Dermis blood vessel endothelial cell (primary cell): ENCODE measurements at places on chromosomes 4 and X.

- DNase-seq: no peak
Observed at GRCh38 chrX:77786365-77786680, 307 bp upstream of the ATRX start.

DNA sequence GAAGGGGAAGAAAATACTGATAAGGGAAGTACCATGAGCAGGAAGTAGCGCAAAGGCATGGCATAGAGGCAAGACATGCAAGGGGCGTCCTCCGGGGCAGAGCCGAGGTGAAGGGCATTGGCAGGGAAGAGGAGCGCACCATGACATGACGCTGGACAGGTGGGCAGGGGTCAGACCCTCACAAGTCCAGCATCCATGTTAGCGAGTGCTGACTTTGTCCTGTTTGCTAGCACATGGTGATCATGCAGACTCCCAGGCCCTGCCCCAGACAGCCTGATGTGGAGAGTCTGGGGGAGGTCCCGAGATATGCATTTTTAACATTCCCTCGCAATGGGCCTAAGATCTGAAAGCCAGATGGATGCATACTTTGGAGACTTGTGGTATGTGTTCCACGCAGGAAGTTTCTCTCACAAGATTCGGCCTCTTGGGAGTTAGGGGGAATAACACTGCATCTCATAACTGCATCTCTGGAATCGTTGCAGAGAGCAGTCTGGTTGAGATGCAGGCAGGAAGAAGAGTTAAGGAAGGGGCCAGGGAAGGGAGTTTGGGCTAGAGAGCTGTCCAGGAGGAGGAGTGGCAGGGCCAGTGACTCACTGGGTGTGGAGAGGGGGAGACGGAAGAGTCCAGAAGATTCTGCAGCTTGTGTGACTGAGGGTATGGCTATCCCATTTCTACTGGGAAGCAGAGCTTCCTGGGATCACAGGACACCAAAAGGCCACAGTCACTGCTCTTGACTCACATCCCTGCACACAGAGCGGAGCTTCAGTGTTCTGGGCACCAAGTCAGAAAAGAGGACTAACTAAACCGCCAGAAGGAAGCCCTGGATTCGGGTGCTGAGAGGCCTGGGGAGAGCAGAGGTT, 59.7 kb downstream of the FAM184B start:
- no peak for DNase-seq

GRCh38 chr4:174423257-174423944, 98.9 kb downstream of the HPGD start:
- DNase-seq: peak; percentile 27

DNA sequence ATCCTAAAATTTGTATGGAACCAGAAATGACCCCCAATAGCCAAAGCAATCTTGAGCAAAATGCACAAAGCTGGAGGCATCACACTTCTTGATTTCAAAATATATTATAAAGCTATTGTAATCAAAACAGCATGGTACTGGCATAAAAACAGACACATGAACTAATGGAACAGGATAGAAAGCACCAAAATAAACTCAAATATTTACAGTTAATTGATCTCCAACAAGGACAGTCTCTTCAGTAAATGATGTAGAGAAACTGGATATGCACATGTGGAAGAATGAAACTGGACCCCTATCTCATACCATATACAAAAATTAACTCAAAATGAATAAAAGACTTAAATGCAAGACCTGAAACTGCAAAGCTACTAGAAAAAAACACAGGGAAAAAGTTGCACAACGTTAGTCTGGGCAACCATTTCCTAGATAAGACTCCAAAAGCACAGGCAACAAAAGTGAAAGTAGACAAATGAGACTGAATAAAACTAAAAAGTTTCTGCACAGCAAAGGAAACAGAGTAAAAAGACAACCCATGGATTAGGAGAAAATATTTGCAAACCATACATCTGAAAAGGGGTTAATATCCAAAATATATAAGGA, 64.9 kb downstream of the CD99L2 start:
- no peak for DNase-seq

- DNase-seq: no peak
Observed at GRCh38 chrX:66221856-66222255, 57.8 kb downstream of the HEPH start.

- no peak for DNase-seq
Observed at GRCh38 chr4:122456231-122457116, at the start of gene IL2. TSS of gene IL2 (minus strand) at chr4:122456725. CDS start at chr4:122456440, 285 bp downstream.

DNA sequence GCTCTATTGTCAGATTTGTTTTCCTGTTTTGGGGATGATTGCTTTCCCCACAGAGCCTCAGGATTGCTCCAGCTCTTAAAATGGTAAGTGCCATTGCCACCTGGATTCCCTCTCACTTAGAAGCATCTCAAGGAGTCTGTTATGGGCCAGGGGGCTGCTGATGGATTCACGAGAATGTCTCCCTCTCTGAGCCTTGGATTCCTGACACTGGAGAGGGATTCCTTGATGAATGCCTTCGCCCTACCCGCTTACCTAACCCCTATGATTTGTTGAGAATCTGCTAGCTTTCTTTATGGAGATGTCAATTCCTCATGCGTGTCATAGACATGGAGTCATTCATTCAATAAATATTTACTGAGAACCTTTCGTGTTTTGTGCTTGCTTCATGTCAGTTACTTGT, 36.9 kb upstream of the TENM3 start:
- no peak for DNase-seq

GRCh38 chrX:19358521-19358920, 14.8 kb downstream of the PDHA1 start:
- DNase-seq: no peak

GRCh38 chrX:139200793-139201192, 329.7 kb upstream of the F9 start:
- DNase-seq: no peak

DNA sequence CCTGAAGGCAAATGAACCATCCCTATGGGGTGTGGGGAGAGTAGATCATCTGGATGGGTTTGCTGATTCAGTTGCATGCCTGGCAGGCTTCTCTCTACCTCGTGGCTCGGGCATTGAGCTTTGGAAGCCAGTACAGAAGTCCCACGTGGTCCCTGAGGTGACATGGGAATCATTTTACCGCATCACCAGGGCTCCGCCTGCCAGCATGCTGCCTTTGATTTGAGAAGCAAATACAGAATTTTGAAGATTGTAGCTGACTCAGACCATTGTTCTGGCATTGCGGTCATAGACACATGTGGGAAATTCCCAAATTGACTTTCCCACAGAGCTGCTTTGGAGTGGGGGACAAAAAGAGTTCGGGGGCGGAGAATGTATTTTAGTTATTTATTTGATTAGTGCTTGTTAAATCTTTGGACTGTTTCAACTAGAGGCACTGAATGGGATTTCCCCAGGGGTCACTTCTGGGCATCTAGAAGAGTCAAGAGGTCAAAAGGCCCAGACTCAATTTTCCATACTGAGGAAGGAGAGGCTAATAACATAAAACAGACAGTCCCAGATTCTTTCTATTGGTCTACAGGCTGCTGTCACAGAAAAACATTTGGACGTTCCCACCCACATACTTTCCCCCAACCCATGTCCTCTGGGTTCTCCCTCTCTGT, 79.3 kb downstream of the NHSL2 start:
- peak; percentile 3 for DNase-seq
